ENCODE measurements at places on chromosomes 4 and X. TPM values are rescaled to one million over a fixed set of nuclear protein-coding genes. Genes with fewer than 3 reads are reported as not detected.

Gene ABLIM2
- 1.2 TPM for total RNA-seq

Gene GPR173
- total RNA-seq = 0.63 TPM

Gene GUCY1A1
- total RNA-seq = 1.8 TPM

Gene SLC10A4
- total RNA-seq = not detected

Gene TLR1
- total RNA-seq = 0.07 TPM

Gene REELD1
- not detected for total RNA-seq

Gene ZFP42
- total RNA-seq = not detected

Gene UGT2B10
- total RNA-seq = not detected

Gene MTM1
- total RNA-seq = 8.7 TPM

Gene EGF
- 0.63 TPM for total RNA-seq

Gene SYN1
- total RNA-seq = 0.26 TPM

Gene CABS1
- total RNA-seq = not detected

Gene MMAA
- 0.53 TPM for total RNA-seq

Gene SERPINA7
- total RNA-seq = not detected

Gene MAGEA2B
- not detected for total RNA-seq

Gene CT47C1
- not detected for total RNA-seq

Gene SLC7A11
- total RNA-seq = 10.3 TPM

Gene TMPRSS11A
- not detected for total RNA-seq

Gene GUCY1B1
- 0.92 TPM for total RNA-seq

Gene SMPX
- not detected for total RNA-seq

Gene MAGEC1
- not detected for total RNA-seq

Gene GPR82
- total RNA-seq = not detected

Gene SSX1
- total RNA-seq = not detected

Gene CXCL8
- 12.3 TPM for total RNA-seq

Gene PPARGC1A
- not detected for total RNA-seq

Gene MAGEA10
- not detected for total RNA-seq

Gene DUSP9
- total RNA-seq = 8.6 TPM

Gene SPANXC
- not detected for total RNA-seq

Gene TMEM175
- total RNA-seq = 15.0 TPM

Gene MAGIX
- 1.1 TPM for total RNA-seq
